Activated naive CD4-positive, alpha-beta T cell treated with anti-CD3 and anti-CD28 coated beads, Interleukin-2, amount 50 U/mL, for 16 hours (primary cell): ENCODE measurements at places on chromosomes 12 and 14.

- DNase-seq = no peak
Measured at GRCh38 chr12:67506739-67507138, 141.8 kb upstream of the DYRK2 start.

DNA sequence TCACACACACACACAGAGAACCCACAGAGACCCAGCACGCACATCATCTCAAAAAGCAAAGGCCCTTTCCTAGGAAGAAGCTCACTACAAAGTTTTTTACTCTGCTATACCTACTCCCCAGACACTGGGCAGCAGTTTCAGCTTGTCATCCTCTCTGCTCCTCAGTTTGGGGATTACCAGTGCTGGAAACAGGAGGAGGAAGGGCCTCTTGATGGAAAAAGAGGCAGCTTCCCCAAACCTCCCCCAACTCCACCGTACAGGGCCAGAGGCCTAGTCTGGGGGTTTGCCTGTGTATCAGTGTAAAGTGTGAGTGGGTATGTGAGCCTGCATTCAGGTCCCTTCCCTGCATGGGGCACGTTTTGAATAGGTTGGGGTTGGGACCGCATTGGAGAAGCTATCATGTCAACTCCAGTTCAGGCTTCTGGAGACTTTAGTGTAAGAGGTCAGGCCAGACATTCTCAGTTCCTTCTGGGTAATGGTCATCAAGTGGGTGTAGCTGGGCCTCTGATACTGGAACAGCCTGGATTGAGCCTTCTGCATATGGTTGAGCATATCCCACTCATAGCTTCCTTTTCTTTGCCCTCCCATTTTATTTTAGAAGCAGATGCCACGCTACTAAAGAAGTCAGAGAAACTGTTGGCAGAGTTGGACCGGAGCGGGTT lies 1.2 kb downstream of the REM2 start:
- DNase-seq = no peak

GRCh38 chr14:47710581-47710980 lies 35.2 kb upstream of the MDGA2 start:
- DNase-seq = no peak

DNA sequence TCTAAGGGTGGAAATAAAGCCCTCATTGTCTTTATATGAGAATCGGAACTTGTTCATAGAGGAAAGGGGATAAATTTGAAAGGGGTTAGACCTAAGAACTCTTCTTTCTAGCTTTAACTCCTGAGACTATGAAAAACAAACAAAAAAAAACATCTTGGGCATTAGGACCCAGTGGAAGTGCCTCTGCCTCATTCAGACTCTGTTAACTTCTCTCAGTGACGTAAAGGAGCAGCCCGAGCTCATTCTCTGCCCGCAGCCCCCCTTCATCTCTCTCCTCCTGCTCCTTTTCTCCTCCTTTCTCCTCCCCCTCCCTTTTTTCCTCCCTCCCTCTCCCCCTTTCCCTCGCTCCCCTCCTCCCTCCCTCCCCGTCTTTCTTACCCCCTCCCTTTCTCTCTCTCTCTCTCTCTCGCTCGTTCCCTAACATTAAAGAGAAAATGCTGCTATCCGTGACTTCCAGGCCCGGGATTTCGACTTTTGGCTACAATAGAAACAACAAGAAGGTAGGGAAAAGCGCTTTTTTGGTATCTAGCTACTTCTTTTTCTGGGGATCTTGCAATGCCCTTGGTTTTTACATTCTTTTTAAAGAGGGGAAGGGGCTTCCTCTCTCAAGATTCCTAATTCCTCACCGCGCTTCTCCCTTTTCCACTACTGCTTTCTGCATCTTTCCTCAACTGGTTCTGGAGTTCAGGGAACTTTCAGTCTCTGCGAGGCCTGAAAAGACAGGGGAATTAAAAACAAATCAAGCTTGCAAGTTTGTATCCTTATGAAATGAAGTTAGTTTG lies at the start of gene RBMS2:
Gene RBMS2 (plus strand): TSS at position 231 of the 782 bp plus-strand sequence. CDS start 204 bp downstream, at position 435.
- peak; percentile 34 for DNase-seq

GRCh38 chr12:3149515-3150307 lies 72.5 kb downstream of the TSPAN9 start:
- no peak for DNase-seq
